Activated CD8-positive, alpha-beta T cell treated with anti-CD3 and anti-CD28 coated beads, Interleukin-2, amount 10 ng/mL, durations not matched to agents 7 days and 5 days (primary cell): ENCODE measurements at places on chromosomes 11 and 22. TPM values are rescaled to one million over a fixed set of nuclear protein-coding genes. Genes with fewer than 3 reads are reported as not detected.

GRCh38 chr11:45580399-45580798 lies 85.0 kb downstream of the CHST1 start:
- H3K36me3 ChIP-seq, result no peaks in the 10 kb centered on the region
- H3K4me3 ChIP-seq, result no peak overlapping the region
- no peaks in the 10 kb centered on the region for H3K4me1 ChIP-seq

DNA sequence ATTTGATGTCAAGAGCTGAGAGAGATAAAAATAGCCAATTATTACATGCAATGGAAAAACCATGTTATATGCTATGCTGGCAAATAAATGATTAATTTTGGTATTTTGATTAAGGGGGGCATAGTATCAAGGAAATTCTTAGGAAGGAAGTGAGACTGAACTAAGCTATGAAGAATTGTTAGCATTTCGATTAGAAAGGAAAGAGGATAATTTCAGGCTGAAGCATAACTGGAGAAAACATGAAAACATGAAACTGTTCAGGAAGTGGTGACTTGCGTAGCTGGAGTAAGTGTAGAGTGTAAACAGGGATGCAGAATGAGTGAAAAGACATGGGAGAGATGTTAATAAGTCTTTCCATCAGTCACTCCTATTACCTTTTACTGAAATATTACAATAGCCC lies 6.4 kb downstream of the ACRV1 start:
- H3K27ac ChIP-seq, result no peak overlapping the region
- peaks cover 3% of the 10 kb centered on the region for H3K4me1 ChIP-seq

Gene TSGA10IP
- total RNA-seq, result not detected

Gene MPEG1
- not detected for total RNA-seq

DNA sequence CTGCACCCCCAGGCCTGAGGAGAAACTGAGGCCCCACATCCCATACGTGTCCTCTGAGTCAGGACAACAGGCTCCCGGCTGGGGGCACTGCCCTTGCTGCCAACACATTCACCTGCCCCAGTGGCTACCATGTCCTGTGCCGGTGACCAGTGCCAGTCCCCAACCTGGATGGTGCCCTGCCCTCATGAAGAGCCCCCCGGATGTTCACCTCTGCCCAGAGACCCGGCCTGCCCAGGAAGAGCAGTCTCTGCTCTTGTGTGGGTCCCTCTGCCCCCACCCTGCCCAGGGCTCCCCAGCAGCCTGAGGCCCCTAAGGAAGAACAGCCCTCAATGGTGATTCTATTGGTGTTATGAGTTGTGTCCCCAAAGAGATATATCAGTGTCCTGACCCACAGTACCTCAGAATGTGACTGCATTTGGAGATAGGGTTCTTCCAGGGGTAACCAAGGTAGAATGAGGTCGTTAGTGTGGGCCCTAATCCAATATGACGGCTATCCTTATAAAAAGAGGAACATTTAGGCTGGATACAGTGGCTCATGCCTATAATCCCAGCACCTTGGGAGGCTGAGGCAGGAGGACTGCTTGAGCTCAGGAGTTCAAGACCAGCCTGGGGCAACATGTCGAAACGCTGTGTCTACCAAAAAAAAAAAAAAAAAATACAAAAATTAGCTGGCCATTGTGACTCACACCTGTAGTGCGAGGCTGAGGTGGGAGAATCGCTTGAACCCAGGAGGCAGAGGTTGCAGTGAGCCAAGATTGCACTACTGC lies 13.2 kb upstream of the DGCR8 start:
- H3K4me3 ChIP-seq, result no peak overlapping the region
- H3K36me3 ChIP-seq, result peaks cover 2% of the 10 kb centered on the region
- H3K27me3 ChIP-seq, result no peaks in the 10 kb centered on the region
- no peak overlapping the region for H3K27ac ChIP-seq
- no peak for DNase-seq

GRCh38 chr22:35596821-35597220 lies 20.3 kb downstream of the MB start:
- H3K27ac ChIP-seq, result no peak overlapping the region
- no peak for DNase-seq
- no peak overlapping the region for H3K4me3 ChIP-seq

Gene TUBA8
- total RNA-seq, result 1.2 TPM
